ENCODE measurements at places on chromosomes 4 and X.

DNA sequence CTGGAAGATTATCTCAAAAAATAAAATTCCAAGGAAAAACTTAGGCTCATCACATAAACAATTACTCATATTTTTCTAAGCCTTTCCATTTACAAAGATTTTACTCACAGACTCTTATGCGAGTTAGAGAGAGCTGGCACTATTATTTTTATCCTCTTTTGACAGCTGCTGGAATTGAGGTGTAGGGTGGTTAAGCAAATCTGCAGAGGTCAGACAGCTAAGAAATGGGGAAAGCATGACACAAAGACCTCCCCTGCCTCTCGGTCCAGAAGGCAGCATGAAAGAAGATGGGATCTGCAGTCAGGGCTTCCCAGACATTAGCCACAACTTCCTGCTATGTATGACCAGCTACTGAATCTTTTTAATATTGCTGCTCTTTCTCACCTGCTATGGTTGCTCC lies 89.9 kb upstream of the CPEB2 start:
- no peak for DNase-seq

GRCh38 chr4:89860971-89861370 lies 24.0 kb upstream of the SNCA start:
- no peak for DNase-seq

GRCh38 chrX:10011991-10012390 lies 44.8 kb downstream of the CLDN34 start:
- no peak for DNase-seq

- no peak for DNase-seq
These were observed 335.5 kb upstream of the IGFBP7 start for GRCh38 chr4:57445686-57446085.
